Right atrium auricular region (tissue), 2 donors: ENCODE measurements at places on chromosomes 7 and 10. TPM values are rescaled to one million over a fixed set of nuclear protein-coding genes. Genes with fewer than 3 reads are reported as not detected.
A peak's percentile ranks its signal among the peaks of the same experiment; 100 is the strongest.

DNA sequence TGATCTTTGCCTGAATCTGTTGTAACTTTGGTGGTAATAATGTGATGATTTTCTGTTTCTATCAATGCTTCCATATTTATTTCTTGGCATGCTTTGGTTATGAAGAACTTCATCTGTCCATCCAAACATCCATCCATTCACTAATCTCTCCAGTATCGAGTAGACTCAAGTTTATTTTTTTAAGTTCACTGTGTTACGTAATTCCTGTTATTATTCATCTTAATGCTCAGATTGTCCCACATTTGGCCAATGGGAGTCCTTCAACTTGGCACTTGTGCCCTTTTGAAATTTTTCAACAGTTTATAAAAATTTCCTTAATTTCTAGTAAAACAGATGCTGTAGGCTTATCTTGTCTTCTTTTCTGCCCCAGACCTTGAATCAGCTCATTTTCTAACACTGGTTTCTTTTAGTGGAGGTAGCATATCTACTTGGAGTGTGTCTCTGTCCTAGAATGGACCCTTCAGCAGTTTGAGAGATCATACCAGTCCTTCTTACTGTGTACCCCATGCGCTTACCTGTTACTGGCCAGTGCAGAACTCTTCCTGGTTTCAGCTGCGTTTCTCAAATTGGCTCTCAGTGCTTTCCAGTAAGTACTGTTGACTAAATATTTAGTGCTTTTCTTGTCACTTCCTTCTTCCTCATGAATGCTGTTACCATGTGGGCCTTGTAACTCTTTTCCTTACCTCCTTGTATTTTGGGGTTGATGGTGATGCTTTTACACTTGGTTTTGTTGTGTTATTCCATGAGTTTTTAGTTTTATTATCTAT lies 100.8 kb downstream of the MLLT10 start:
- no peak for DNase-seq
- H3K4me1 ChIP-seq = no peaks in the 10 kb centered on the region
- H3K27ac ChIP-seq = no peak overlapping the region
- no peaks in the 10 kb centered on the region for H3K36me3 ChIP-seq

DNA sequence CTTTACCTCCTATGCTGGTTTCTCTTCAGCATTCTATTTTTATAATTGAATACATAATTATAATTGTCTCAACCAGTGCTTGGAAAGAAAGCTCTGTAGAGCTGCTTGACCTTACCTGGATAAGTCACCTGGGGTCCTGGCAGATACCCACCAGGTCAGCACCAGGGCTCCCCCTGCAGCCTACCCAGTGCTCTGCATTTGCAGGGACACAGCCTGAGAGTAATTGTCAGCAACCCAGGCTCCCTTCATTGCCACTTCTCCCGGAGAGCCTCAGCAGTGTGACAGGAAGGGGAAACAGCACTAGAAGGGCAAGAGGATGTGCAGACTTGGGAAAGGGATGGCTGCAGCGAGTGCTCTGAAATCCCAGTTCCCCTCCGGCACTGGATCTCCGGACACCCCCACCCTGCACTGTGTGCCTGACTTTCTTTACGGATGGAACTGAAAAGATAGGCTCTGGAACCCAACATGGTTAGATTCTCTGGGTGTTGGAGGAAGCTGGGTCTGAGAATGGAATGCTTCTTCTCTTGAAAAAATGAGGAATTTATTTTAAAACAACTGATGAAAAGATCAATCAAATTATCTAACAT lies 11.4 kb upstream of the PAX4 start:
- H3K36me3 ChIP-seq = no peaks in the 10 kb centered on the region
- H3K27ac ChIP-seq = no peak overlapping the region
- no peak for DNase-seq
- no peaks in the 10 kb centered on the region for H3K27me3 ChIP-seq
- no peaks in the 10 kb centered on the region for H3K4me1 ChIP-seq
- H3K4me3 ChIP-seq = no peak overlapping the region

GRCh38 chr10:63889803-63890202 lies 368.6 kb downstream of the REEP3 start:
- H3K4me1 ChIP-seq = no peaks in the 10 kb centered on the region
- no peak for DNase-seq
- H3K27ac ChIP-seq = no peak overlapping the region
- no peak overlapping the region for H3K4me3 ChIP-seq
- H3K36me3 ChIP-seq = no peaks in the 10 kb centered on the region
- no peaks in the 10 kb centered on the region for H3K27me3 ChIP-seq

GRCh38 chr10:72267381-72267780 lies 6.3 kb upstream of the DDIT4 start:
- H3K4me3 ChIP-seq = no peak overlapping the region
- H3K27ac ChIP-seq = no peak overlapping the region
- no peak for DNase-seq
- no peaks in the 10 kb centered on the region for H3K4me1 ChIP-seq

DNA sequence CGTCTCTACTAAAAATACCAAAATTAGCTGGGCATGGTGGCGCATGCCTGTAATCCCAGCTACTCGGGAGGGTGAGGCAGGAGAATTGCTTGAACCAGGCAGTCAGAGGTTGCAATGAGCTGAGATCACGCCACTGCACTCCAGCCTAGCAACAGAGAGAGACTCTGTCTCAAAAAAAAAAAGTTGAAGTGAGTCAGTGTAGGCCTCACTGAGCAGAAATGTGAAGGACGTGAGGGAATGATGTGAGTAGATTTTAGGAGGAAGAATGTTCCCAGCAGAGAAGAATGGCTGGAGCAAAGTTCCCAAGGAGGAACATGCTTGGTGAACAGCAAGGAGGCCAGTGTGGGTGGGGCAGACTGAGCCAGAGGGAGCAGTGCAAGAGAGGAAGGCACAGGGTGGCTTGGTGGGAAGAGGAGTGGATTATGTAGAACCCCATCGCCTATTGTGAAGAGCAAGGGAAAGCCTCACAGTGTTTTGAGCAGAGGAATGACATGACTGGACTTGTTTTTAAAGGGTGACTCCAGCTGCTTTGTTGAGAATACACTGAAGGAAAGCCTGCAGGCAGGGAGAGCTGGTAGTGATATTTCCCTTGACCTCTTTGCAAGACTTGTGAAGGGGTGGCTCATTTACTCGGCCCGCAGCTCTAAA lies 708.7 kb downstream of the SUGCT start:
- H3K36me3 ChIP-seq = no peaks in the 10 kb centered on the region
- no peaks in the 10 kb centered on the region for H3K27me3 ChIP-seq
- H3K4me3 ChIP-seq = no peak overlapping the region
- no peaks in the 10 kb centered on the region for H3K4me1 ChIP-seq
- H3K27ac ChIP-seq = no peak overlapping the region
- DNase-seq = no peak

- H3K36me3 ChIP-seq = no peaks in the 10 kb centered on the region
- H3K4me3 ChIP-seq = no peak overlapping the region
- no peak for DNase-seq
- no peaks in the 10 kb centered on the region for H3K4me1 ChIP-seq
Measured at GRCh38 chr10:119406137-119406536, 136.4 kb downstream of the RGS10 start.

DNA sequence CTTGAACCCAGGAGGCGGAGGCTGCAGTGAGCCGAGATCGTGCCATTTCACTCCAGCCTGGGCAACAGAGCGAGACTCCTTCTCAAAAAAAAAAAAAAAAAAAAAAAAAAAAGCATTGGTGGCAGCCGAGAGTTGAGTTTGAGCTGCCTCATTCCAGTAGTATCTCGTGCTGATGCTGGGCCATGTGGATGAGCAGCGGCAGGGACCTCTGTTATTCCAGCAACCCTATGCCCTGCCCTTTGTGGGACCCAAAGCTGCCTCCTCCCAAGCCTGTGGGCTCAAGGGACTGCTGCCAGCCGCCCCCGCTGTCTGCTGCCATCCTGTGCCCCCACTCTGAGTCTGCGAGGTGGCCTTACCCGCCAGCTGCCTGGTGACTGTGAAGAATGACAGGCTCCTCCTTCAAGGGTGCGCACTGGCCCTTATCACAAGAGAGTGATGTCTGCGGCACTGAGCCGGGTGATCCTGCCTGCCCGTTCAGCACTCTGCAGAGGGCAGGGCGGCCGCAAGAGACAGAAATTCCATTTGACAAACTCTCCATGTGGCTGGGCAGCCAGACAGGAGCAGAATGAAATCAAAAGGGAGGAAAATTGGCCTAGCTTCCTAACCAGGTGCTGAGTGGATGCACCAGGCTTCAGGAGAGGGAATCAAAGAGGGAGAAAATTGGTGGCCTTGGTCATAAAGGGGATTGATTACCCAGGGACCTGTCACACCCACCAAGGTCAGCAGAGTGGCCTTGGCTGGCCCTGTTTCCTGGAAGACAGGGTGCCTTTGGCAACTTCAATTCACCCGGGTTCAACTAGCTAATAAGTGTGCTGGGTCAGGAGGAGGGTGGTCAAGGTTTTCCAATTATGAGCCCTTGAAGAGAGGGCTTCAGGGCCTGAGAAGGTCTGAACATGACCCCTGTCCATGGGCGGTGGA lies 65.3 kb upstream of the ZMIZ1 start:
- no peak overlapping the region for H3K4me3 ChIP-seq
- H3K27ac ChIP-seq = peak overlapping the region; percentile 43
- no peaks in the 10 kb centered on the region for H3K27me3 ChIP-seq
- no peaks in the 10 kb centered on the region for H3K36me3 ChIP-seq

- no peaks in the 10 kb centered on the region for H3K4me1 ChIP-seq
- no peaks in the 10 kb centered on the region for H3K36me3 ChIP-seq
- H3K27ac ChIP-seq = no peak overlapping the region
Measured at GRCh38 chr10:111429288-111430028, 352.6 kb downstream of the ADRA2A start.

DNA sequence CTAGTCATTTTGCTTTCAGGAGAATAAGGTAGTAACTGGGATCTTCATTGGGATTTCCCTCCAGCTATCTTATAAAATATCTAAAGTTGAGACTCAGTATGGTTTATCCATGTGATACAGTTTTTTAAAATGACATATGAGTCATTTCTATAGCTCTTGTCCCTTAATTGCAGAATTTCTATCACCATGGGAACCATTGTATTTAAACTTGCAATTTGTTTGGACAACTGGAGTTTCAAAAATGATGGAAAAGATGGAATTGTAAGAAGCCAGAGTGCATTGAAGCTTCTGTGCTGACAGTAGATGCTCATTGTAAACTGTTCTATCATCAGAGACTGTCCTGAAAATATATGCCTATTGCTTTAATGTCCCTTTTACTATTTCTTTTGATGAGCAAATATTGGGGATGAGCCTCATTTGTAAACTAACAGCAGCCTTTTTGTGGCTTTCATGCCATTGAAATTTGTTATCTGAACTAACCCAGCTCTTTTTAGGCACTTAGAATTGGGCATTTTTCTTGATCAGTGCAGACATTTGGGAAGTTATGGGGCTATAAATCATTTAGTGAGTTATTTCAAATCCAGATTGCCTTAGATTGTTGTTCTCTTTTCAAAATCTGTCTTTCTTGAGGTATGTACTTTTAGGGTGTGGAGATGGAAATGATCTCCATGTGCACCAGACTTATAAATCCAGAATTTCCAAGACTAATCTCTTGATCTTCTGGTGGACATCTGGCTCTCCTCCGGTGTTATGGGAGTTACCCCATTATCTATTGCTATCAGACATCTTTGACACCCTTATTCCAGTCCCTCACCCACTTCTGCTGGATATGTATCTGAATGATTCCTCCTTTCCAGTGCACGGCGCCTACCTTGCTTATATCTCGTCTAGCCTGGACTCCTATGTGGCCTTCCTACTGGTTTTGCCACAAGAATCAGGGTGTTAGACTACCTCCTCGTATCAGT lies 159.0 kb downstream of the SND1 start:
- no peak for DNase-seq
- H3K27me3 ChIP-seq = no peaks in the 10 kb centered on the region
- H3K36me3 ChIP-seq = no peaks in the 10 kb centered on the region
- no peak overlapping the region for H3K27ac ChIP-seq
- no peak overlapping the region for H3K4me3 ChIP-seq
- no peaks in the 10 kb centered on the region for H3K4me1 ChIP-seq

- DNase-seq = no peak
- H3K4me3 ChIP-seq = no peak overlapping the region
- no peak overlapping the region for H3K27ac ChIP-seq
- no peaks in the 10 kb centered on the region for H3K36me3 ChIP-seq
Measured at GRCh38 chr10:50563906-50564305, 59.9 kb downstream of the SGMS1 start.

The SLC26A5 gene
- not detected for total RNA-seq

The AKR1D1 gene
- not detected for total RNA-seq

The LRRC4 gene
- 7.2 TPM for total RNA-seq

The CARD11 gene
- 0.55 TPM for total RNA-seq
